Left hindlimb (tissue), 1 donor: ENCODE measurements at places on chromosomes 16 and 17.

DNA sequence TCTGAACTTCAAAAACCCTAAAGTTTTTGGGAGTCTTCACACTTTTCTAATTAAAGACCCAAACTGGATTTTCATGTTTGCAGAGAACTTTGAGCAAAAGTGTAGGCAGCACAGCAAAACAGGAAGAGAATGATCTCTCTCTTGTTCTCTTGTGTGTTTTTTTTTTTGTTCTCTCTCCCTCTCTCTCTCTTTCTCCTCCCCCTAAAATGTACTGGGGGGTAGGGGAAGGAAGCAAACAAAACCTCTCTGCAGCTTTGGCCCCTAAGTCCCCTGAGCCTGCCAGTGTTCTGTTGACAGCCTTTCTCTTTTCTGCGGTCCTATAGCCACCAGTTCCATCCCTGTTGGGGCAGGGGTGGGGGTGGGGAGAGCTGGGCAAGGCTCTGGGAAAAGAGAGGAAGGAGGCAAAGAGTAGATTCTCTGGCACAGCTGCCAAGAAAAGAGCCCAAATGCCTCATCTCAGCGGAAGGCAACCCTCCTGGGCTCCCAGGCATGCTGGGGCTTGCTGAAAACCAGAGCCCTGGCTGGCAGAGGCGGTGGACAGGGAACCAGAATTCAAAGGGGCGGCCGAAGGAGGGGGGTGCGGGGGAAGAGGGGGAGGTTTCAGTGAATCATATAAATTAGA is 295.3 kb downstream of the SOX9 start:
- DNase-seq = no peak

- no peak for DNase-seq
Observed at GRCh38 chr16:23348579-23349469, 46.7 kb downstream of the SCNN1B start.

GRCh38 chr17:45284176-45285140 is 22.6 kb upstream of the SPATA32 start:
- DNase-seq = peak; percentile 14

DNA sequence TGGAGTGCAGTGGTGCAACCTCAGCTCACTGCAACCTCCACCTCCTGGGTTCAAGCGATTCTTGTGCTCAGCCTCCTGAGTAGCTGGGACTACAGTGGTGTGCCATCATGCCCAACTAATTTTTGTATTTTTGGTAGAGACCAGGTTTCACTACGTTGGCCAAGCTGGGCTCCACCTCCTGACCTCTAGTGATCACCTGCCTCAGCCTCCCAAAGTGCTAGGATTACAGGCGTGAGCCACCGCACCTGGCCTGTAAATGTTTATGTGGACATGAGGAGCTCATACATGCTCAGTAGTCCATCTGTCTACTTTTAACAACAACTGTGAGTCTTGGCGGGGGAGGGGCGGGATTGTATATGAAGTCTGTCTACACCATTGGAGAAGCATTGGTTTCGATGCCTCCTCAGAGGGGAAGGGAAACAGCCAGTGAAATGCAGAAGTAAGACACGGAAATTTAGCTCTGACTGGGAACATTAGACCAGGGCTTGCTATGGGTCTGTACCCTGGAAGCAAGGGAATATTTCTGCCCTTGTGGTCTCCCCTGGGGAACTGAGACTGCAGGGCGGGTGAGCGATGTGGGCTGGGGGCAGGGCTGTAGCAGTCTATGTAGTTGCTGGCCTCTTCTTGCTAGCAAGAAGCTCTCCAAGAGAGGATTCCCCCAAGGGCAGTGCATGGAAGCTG is 9.3 kb downstream of the NUBP1 start:
- DNase-seq = no peak
